ENCODE measurements at places on chromosomes 7 and 10.

DNA sequence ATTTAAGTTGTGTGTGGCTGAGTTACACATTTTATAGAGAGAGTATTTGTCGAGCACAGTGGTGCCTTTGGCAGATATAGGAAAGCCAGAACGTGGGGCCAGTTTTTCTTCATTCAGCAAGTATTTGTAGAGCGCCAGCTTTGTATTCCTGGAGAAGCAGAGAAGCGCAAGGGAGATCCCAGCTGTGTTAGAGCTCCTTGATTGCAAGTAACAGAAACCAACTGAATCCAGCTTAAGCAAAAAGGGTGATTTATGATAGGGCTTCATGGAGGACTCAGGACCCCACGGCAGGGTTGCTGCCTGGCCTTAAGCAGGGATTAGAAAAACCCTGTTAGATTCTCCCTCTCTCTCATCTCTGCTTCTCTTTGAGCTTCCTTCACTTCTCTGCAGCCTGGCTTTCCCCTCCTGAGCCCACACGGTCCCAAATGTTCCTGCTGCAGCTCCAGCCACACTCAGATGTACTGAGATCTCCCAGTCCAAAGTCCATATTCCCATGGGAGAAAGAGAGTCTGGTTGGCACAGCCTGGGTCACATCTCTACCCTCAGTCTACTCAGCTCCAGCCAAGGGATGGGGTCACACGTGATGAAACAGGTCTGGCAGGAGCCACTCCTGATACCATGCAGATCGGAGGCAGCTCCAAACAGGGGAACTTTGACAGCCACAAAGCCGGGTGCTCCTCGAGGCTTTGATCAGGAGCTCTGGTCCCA, 16.7 kb downstream of the UBTD1 start:
- DNase-seq: no peak

DNA sequence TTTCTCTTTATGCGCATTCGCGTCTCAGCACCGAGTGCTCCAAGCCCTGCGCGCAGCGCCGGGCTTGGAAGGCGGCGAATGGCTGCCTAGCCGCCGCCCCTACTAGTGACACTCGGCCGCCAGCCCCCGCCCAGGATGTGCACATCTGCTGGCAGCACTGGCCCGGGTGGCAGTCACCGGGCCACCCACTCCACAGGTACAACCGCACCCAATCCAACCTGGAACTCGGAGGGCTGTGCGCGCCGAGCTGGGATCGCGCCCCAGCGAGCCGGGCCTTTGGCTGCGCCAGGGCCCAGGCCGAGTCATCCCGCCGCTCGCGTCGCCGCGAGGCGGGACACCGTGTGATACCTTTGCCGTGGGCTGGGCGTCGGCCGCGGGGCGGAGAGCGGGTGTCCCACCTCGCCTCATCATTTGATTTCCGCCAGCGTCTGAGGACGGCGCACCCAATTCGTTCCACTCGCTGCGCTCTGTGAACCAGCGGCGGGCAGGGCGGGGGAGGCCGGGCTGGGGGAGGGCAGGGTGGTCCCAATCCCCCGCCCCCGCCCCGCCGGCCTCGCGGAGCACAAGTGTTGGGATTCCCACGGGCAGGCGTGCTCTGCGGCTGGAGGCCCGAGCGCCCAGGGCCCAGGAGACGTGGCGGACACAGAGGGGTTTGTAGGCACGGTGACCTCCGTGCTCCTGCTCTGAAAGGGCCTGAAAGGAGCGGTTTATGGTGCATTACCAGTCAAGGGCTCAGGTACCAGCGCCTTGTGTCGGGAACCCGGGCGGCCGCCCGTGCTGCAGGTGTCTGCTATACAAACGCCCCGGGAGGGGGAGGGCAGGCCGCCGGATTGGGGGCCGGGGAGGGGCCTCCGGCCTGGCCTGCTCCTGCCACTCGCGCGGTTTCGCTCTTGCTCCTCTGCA, 17.8 kb upstream of the PTF1A start:
- DNase-seq: no peak

DNA sequence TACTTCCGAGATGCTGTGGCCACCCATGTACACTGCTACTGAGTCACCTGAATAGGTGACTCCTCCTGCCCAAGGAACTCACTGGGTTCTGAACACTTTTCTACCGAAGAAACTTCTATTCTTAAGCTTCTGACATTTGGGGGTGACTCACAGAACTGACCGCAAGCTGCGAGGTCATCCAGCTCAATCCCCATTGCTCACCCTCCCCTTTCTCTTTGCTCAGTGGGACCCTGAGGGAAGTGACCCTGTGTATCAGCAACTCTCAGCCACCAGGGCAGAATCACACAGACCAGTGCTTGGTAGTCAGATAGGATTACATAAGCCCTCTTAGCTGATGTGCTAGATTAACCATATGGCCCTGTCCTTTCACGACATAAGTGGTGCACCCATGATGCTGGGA, 46.3 kb downstream of the INSYN2A start:
- no peak for DNase-seq

- DNase-seq: no peak
Observed at GRCh38 chr10:17092216-17092944, 37.2 kb downstream of the CUBN start.

DNA sequence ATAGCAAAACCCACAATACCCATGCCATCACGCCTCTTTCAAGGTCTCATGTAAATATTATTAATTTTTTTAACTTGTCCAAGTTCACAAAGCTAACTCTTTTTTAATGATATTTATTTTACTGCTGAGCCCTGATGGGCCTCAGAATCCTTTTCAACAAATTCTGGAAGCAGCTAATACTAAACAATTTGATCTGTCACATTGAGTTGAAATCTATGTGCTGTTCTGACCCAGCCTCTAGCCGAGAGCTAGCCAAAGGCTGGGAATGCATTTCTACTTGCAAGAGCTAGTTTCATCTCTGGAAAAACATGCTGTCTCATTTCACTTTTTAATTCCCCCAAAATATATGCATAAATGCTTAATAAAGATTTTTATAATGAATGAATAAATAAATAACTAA, 47.9 kb downstream of the TFAM start:
- DNase-seq: no peak

- DNase-seq: no peak
Observed at GRCh38 chr10:111565542-111565941, 488.7 kb downstream of the ADRA2A start.

DNA sequence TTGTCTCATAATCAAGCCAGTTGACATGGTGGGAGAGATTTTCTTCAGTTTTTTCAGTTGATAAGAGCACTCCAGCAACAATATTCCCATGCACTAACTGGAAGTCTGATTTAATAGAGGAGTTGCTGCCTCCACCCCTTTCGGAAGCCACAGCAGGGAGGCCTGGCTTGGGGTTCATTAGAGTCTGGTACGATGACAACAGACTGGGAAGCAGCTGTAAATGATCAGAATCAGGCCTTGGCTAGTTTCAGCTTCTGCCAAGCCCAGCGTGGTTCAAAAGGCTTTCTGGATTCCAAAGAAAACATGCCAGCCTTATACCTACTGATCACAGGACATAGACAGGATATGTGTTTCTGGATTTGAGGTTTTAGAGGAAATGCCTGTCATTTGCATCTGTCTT, 274.0 kb downstream of the CSTF2T start:
- DNase-seq: no peak

GRCh38 chr7:90594751-90595317, 1.3 kb upstream of the CDK14 start:
- DNase-seq: no peak

GRCh38 chr10:112775892-112776674, 174.0 kb upstream of the TCF7L2 start:
- no peak for DNase-seq

DNA sequence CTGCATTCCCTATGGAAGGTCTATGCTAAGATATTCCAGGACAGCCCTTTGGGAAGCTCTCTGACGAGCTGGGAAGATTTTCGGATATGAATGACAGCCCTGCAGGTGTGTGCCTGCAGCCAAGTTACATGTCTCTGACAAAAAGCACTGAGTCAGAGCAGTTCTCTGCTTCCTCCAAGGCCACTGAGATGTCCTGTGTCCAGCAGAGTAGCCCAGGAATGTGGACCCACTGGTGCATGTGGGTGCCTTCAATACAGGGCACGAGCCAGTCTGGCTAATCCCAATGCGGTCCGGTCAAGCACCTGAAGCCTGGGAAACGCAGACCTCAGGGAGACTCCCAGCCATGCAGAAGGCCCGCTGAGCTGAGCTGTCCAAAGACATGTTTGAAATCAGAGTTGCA, 565.7 kb downstream of the TCERG1L start:
- no peak for DNase-seq

DNA sequence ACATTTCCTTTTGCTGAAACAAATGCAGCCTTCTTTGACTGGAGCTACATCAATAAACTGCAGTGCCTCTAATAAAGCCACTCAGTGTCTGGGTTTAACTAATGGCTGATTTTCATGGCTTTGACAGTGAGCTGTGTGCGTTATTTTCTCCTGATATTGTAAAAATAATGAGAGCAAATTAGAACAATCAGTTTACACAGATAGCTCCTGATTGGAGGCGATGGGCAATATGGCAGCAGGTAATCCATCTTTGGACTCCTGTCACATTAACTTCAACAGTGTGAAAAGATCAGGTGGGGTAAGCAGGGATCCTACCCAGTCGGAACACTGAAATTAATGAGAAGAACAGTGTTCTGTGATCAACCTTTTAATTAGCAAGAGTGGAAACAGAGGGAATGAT, 100.7 kb downstream of the POLL start:
- DNase-seq: no peak

- no peak for DNase-seq
Observed at GRCh38 chr7:100247152-100247757, 27.5 kb downstream of the PVRIG start.

DNA sequence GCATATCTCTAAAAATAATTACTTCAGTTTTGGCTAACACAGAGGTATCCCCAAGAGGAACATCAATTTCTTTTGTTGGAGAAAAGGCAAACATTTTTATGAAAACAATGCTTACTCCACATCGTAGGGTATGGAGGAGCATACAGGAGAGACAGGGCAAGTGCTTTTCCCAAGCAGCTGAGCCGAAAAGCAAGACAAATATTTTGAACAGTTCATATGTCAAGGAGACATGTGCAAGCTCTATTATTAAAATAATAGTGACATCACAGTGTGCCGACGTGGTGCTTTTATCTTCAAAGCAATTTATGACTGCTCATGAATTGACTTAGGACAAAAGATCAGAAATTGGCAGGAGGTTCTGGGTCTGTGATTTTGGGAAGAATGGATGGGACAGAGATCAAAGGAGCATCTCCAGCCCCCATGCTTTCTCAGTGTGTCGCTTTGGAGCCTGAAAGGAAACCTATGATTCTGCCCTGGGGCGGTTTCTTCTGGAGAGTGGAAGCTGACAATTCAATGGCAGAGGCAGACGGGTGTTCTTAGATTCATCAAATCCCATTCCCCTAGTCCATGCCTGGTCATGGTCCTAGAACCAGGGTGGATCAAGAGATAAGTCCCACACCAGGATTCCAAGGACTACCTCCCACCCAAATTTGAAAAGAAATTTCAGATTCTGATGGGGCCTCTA, 97.1 kb downstream of the JCAD start:
- DNase-seq: no peak

DNA sequence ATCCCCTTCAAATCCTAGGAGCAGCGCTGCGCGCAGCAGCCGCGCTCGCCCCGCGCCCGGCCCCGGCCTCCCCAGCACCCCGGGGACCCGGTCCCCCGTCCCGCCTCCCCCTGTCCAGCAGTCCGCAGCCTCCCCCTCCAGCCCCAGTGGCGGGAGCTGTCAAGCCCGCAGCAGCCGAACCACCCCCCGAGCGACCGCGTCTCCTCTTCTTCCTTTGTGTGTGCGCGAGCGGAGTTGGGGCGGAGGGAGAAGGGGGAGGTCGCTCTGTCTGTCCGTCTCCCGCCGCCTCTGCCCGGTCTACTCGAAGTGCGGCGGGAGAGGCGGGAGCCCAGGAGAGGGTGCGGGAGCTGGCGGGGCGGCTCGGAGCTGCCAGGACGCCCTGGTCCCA, 375 bp upstream of the CHN2 start:
- no peak for DNase-seq

DNA sequence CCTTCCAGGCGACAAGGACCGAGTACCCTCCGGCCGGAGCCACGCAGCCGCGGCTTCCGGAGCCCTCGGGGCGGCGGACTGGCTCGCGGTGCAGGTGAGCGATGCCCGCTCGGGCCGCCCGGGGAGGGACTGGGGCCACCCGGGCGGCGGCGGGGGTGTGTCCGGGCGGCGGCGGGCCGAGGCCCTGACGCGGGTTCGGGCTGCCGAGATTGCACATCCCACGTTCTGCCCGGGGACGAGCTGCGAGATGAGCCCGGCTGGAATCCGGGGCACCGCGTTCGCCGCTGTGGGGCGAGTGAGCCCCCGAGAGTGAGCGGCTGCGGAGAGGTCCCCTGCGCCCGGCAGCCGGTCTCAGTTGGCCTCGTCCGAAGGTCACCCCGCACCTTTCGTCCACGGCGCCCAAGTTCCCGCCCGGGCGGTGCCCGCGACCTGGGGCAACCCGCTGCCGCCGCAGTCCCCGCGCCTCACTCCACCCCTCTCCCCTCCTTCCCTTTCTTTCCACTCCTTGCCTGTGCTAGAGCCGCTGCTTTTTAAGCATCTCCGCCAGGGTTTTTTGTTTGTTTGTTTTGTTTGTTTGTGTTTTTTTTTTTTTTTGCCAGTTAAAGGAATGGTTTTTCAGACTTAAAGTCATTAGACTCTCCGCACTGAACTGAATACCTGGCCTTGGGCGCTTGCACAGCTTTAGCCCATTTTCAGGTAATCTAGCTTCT, 515 bp downstream of the RALA start:
- DNase-seq: peak; percentile 3

DNA sequence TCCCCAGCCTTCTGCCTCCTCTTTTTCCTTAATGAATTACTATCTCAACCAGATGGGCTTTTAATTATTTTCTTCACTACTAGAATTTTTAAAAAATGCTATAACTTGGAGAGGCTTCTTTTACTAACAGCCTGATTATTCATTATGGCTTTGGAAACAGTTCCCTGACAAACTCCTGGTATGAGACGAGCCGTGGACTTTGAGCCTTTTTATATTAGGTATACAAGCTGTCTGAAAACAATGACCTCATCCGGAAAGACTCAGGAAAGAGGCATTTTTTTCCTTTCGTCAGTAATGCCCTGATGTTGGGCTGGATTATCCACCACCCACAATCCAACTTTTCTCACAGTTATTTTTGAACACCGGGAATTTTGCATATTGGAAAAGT, 26.7 kb upstream of the ABLIM1 start:
- DNase-seq: no peak

GRCh38 chr7:17056491-17057142, 174.8 kb upstream of the AGR3 start:
- no peak for DNase-seq

DNA sequence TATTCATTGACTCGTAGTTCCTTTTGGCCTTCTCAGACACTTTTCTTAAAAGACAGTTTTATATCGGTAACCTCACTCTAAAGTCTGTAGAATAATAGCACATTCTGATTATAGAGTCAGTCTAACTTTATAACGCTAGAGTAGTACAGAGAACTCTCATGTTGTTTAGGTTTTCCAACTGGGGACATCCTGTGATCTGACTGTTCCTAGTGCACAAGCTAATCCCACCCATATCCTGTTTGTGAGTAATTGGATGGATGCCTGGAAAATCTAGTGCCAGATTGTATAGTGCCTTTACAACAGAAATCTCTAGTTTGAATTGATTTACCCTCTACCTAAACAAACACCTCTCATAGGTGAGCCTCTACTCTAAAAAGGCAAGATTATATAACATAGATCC, 107.4 kb downstream of the ZEB1 start:
- DNase-seq: no peak

GRCh38 chr10:88233870-88234269, 349.2 kb downstream of the RNLS start:
- DNase-seq: no peak

- no peak for DNase-seq
Observed at GRCh38 chr10:75137533-75138438, 26.3 kb downstream of the SAMD8 start.

GRCh38 chr7:73869011-73869798, 8.2 kb downstream of the TMEM270 start:
- no peak for DNase-seq
